ENCODE measurements at places on chromosomes 6 and 20.

- DNase-seq: peak; percentile 17
Observed at GRCh38 chr6:68040312-68040778, 594.7 kb upstream of the ADGRB3 start.

DNA sequence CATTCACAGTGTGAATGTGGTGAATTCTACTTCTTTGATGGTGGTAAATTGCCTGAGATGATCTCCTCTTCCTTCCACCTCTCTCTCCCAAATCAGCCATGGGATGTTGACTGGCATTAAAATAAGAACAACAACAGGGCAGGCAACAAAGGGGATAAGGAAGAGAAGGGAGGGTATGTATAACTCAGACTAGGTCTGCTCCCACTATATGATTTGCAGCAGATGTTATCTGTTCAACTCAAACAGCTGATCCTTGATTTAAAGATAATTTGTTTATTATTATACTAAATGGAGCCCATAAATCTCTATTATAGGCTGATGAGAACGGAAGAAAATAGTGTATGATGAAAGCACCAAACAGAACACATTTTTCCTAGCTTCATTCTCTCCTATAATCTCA, 262.0 kb downstream of the BTBD3 start:
- DNase-seq: no peak

GRCh38 chr6:148463671-148464070, 121.0 kb downstream of the SASH1 start:
- DNase-seq: no peak

DNA sequence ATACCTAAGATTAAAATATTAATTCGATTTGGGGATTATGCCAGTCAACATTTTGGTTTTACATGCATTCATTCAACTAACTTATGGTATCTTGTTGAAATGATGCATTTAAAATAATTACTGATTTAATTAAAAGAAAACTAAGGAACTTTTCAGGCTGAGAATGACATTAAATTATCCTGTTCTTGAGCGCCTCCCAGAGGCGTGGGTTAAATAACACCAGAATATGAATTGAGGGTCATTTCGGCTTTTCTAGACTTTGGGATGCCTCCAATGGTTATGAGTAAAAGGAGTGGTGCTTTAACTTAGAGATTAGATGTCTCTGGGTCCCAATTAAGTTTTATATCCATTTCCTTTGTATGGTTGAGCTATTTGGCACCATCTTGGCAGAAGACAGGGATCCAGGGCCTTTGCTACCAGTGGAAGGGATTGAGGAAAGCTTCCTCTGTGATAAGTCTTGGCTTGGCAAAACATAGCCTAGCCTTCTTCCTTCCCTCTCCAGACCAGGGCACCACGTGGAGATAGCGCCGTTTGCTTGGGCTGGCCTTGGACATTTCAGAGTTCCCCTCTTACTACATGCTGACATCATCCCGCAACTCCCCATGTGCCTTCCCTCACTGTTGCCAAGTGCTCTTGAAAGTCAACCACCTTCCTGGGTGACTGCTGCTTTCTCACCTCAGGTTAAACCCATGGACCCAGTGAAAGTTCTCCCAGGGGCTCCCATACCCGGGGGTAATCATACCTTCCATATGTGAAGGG, 28.7 kb downstream of the GNAS start:
- no peak for DNase-seq

GRCh38 chr6:90326404-90327057, 29.9 kb upstream of the BACH2 start:
- no peak for DNase-seq

GRCh38 chr6:25327432-25327831, 48.3 kb downstream of the CARMIL1 start:
- no peak for DNase-seq

GRCh38 chr6:112360498-112360897, 13.4 kb downstream of the RFPL4B start:
- DNase-seq: peak; percentile 63

GRCh38 chr6:45616209-45616608, 238.5 kb upstream of the SUPT3H start:
- DNase-seq: no peak

- no peak for DNase-seq
Observed at GRCh38 chr6:133843098-133843497, 45.8 kb upstream of the TCF21 start.

- DNase-seq: peak; percentile 90
Observed at GRCh38 chr6:111759836-111760785, 113.1 kb downstream of the FYN start.

DNA sequence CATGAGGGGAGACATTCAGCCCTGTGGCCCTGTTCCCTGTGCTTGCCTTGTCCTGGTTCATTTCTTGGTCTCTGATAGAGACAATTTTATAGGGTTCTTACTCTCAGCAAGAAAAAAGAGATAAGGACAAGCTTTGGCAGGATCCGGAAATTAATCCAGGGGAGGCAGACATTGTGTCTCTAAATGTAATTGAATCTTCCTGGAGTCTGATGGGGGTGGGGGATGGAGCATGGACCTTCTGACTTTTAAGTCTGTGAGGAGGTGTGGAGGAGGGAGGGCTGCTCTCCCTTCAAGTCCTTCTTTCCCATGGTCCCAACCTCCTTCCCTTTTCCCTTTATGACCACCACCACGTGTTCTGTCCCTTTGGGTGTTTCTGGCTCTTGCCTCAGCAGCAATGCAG, 512.7 kb downstream of the DHX35 start:
- DNase-seq: no peak

- no peak for DNase-seq
Observed at GRCh38 chr6:155440398-155441111, 15.1 kb downstream of the NOX3 start.

DNA sequence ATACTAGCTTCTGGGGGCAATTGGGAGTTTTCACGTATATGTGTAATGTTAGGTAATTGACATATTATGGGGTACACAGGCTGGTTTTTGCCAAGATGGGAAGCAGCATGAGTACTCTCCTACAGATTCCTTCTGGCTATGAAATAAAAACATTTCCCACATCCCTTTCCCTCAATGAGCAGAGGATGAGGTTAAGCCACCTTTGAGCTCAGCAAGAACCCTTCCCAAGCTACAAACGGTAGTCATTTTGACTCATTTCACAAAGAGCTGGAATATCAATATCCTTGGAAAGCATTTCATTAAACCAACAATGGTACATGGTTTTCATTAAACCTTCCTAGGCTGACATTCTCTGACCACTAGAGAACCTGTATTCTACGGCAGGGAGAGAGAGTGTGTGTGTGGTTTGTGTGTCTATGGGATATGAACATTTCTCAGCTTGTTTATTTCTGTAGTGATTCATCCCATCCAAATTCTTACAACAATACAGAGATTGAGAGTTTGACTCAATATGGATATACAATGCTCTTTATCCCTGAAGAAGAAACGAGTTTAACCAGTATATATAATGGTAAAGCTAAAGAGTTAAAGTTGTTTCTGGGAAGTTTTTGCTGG, 119.5 kb downstream of the ARHGAP18 start:
- peak; percentile 27 for DNase-seq

GRCh38 chr20:62774762-62775161, 21.5 kb upstream of the MRGBP start:
- no peak for DNase-seq

- peak; percentile 94 for DNase-seq
Observed at GRCh38 chr6:121515630-121516265, 80.3 kb downstream of the GJA1 start.

DNA sequence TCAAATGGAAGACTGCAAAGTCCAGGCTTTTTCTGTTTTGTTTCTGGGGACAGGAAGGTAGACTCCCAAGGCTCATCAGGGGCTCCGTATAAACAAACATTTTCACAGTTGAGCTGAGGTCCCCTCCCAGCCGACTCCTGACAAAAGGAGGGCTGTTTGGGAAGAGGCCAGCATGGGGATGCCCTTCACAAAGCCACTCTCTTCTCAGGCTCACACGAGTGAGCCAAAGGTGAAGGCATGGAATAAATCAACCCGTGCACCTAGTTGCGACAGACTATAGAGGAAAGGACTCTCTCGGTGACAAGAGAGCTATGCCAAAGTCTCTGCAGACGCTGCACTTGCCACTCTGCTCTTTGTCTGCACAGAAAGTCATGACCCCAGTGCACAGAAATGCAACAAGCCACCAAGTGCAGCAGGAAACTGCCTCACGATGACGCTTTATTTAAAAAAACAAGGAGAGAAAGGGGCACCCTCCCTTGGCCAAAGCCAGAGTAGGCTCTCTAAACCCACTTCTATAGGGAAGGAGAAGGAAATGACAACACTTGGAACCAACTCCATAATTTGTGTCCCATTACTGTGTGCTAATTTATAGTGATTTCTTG, 21.0 kb downstream of the JAG1 start:
- no peak for DNase-seq
